AG04450 (cell line): ENCODE measurements at places on chromosomes 7 and 10. TPM values are rescaled to one million over a fixed set of nuclear protein-coding genes. Genes with fewer than 3 reads are reported as not detected.

- DNase-seq: no peak
These were observed 195.4 kb downstream of the CDC14C start for GRCh38 chr7:49119706-49120105.

DNA sequence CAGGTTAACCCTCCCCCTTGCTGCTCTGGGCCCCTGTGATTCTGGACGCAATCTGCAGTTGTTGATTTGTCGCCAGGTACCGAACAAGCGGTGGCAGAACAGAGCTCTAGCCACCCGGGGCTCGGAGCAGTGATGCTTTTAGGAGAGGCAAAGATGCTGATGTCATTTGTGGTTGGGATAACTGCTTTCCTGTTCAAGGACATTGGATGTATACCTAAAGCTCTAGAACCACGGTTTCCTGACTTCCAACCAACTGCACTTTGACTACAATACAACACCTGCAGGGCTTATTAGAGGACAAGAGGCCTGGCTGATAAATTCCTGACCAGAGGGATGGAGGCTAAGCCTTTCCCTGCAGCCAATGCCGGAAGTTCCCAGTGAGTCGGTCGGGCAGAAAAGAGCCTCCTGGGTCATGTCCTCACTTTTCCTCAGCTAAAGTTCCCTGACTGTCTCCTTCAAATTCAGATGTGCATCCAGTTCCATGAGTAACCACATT, 6.5 kb upstream of the RBM20 start:
- no peak for DNase-seq

DNA sequence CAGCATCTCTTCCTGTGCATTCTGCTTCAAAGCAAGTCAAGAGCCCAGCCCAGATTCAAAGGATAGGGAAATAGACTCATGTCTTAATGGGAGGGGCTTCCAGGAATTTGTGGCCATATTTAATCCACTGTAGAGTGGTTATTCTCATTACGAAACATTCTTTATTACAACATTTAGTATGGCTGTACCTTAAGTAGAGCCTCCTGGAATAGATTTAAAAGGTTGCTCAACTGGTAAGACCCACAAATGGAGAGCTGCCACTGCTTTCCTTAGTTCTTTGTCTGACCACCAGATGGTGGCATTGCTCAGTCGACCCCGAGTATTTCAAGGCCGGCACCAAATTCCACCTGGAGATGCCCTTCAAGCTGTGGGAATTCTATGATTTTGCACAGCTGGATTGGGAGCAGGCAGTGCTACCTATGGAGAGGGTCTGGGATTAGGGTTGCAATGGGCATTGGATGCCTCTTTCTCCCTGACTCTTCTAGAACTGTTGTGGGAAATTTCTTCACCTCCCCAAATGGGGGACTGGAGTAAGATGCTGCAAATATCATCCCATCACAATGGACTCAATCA, 102.2 kb downstream of the RBM20 start:
- DNase-seq: peak; percentile 39

DNA sequence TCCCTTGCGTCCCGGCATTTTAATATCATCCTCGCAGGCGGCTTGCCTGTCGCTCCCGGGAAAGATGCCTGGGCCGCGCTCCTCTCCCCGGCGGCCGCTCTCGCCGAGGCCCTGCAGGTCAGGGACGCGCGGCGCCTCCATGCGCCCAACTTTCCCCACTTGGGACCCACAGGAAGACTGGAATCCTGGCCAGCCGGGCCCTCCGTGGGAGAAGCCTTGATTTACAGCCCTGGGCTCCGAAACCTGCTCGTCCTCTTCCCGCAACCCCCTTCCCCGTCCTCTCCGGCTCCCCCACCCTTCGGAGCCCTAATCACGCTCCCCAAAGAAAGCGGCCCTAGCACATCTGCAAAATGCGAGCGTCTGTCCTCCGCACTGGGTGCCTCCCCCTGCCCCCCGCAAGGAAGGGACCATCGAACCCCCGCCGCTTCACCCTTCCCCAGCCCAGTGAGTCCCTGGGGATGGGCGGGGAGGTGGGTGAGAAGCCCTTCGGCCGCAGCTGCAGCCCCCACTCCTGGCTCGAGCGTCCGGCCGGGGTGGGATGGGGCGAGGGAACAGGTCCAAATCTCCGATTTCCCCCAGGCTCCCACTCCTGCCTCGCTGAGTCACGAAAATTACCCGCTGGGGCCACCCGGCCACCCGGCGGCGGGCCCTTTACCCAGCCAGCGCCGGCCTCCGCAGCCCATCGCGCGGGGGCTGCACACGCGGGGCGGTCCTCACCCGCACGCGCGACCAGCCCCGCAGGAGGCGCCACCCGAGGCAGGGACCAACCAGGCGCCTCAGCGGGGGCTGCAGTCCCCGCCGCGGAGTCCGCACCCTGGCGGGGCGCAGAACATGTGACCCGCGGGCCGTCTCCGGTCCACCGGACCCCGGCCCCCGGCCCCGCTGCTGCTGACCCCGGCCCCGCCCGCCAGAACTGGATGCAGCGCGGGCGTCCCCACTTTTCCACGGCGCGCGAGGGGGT, 695 bp downstream of the HSPA12A start:
- no peak for DNase-seq

DNA sequence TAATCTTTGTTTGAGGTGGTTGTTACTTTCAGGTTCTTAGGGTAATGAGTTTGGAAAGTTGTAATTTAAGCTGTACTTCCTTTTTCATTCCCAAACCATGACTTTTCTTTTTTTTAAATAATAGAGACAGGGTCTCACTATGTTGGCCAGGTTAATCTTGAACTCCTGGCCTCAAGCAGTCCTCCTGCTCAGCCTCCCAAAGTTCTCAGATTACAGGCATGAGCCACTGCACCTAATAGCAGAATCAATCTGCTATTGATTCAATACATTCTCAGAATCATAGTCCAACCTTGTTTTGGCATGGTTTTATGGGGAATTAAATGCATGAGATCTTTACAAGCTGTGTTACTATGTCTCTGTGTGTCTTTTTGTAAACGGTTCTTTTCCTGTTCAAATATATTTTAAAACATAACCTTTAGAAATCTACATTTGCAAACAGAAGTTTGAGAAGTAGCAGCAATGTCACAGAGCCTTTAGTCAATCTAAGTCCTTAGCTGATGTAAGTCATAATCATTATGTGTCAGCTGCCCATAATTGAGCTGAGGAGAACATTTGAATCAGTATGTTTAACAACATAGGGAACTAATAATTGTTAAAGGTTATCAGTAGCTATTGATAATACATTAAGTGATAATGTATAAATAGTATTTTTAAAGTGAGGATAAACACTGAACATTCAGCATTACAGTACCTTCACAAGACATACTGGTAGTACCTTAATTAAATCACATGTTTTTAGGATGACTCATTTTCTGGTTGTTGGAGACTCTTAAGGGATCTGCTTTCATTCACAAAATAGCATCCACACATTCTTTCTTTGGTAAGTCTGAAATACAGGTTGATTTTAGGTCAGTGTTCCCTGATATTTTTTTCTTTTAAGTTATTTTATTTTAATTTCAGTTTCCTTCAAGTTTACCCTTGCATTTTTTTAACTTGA, 8.8 kb downstream of the INPP5F start:
- DNase-seq: no peak

AZGP1 gene
- not detected in 2 replicates for polyA plus RNA-seq

DNA sequence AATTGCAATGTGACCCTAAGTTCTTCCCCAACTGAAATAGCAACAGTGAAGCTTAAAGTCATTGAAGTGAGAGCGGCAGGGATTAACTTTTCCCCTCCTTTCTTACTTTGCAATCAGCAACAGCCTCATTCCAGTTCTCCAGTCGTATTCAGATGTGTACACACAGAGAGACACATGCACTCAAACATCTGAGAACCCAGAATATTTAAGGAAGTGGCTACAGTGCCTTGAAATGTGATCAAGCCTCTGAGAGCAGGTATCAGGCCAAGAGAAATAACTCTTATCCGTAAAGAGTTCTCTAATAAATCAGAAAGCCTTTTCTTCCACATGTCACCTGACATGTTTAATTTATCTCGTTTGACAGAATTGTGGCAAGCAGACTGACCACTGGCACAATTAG, 388.9 kb upstream of the NPVF start:
- DNase-seq: no peak

GRCh38 chr10:34889004-34889869, 74.1 kb upstream of the PARD3 start:
- no peak for DNase-seq
